Tibial artery (tissue), 4 donors: ENCODE measurements at places on chromosomes 13 and 19.
A peak's percentile ranks its signal among the peaks of the same experiment; 100 is the strongest.

GRCh38 chr13:28455580-28456194 lies 39.2 kb downstream of the FLT1 start:
- DNase-seq, result no peak
- peaks cover 16% of the 10 kb centered on the region for H3K4me1 ChIP-seq
- H3K27me3 ChIP-seq, result no peaks in the 10 kb centered on the region
- no peak overlapping the region for H3K27ac ChIP-seq
- no peak overlapping the region for H3K4me3 ChIP-seq
- H3K36me3 ChIP-seq, result no peaks in the 10 kb centered on the region

DNA sequence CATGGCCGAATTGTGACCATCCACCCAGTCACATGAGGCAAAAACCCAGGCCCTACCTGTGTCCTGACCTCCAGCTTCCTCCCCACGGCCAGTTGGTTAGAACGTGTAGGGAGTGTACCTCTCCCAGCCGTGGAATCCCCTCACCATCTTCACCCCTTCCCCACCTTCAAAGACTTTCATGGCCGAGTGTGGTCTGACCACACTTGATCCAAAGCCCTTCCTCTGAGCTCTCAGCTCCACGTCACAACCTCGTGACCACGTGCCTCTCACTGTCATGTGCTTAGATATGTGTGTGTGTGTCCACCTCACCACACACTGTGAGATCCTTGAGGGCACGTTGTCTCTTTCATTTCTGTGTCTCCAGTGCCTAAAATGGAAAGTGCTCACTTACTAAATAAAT lies 48.6 kb upstream of the UBE2L5 start:
- no peaks in the 10 kb centered on the region for H3K4me1 ChIP-seq
- no peaks in the 10 kb centered on the region for H3K27me3 ChIP-seq
- H3K27ac ChIP-seq, result no peak overlapping the region
- peak; percentile 46 for DNase-seq
- H3K36me3 ChIP-seq, result no peaks in the 10 kb centered on the region

DNA sequence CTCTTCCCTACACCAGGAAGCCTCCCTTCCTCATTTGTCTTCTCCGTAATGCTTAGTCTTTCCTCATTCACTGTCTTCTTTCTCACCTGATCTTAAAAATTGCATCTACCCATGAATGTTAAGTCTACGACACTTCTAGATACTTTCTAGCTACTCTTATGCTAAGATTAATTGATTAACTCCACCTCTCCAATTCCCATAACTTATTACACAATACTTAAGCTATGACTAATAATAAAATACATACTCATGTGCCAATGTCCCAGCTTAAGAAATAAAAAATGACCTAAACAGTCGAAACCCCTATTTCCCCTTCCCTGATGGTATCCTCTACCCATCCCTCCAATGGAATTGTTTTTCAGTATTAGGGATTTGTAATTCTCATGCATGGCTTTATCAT lies 22.8 kb upstream of the ZNF527 start:
- H3K27ac ChIP-seq, result no peak overlapping the region
- DNase-seq, result no peak
- no peak overlapping the region for H3K4me3 ChIP-seq
- peaks cover 87% of the 10 kb centered on the region for H3K36me3 ChIP-seq
- H3K27me3 ChIP-seq, result no peaks in the 10 kb centered on the region
- H3K4me1 ChIP-seq, result no peaks in the 10 kb centered on the region

DNA sequence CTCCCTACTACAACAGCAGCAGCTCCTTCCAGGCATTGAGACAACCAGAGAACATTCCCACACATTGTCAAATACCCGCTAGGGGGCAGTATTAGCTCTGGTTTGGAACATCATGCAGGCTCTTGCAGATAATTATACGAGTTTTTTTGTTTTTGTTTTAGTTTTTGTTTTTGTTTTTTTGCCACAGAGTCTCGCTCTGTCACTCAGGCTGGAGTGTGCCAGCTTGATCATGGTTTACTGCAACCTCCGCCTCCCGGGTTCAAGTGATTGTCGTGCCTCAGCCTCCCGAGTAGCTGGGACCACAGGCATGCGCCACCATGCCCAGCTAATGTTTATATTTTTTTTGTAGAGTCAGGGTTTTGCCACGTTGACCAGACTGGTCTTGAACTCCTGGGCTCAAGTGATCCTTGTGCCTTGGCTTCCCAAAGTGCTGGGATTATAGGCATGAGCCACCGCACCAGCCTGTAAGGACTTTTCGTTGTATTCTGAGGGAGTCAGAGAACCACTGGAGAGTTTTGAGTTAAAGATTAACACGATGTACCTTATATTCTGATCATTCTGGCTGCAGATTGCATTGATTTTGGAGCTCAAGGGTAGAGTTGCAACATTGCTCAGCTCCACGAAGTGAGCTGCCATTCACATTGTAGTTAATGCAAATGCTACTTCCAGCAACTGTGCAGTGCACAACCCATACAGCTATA lies 41.7 kb upstream of the CEACAM20 start:
- no peak overlapping the region for H3K27ac ChIP-seq
- DNase-seq, result no peak
- H3K36me3 ChIP-seq, result no peaks in the 10 kb centered on the region
- no peaks in the 10 kb centered on the region for H3K4me1 ChIP-seq

- no peak overlapping the region for H3K4me3 ChIP-seq
- no peak for DNase-seq
- H3K36me3 ChIP-seq, result no peaks in the 10 kb centered on the region
- peaks cover 5% of the 10 kb centered on the region for H3K4me1 ChIP-seq
Measured at GRCh38 chr13:99652141-99652540, 150.9 kb downstream of the TM9SF2 start.

GRCh38 chr19:16164222-16164890 lies 9.0 kb downstream of the CIB3 start:
- no peak for DNase-seq
- H3K4me3 ChIP-seq, result no peak overlapping the region
- peaks cover 9% of the 10 kb centered on the region for H3K27me3 ChIP-seq

- no peaks in the 10 kb centered on the region for H3K4me1 ChIP-seq
- H3K4me3 ChIP-seq, result no peak overlapping the region
- no peak overlapping the region for H3K27ac ChIP-seq
- no peaks in the 10 kb centered on the region for H3K36me3 ChIP-seq
Measured at GRCh38 chr13:66830940-66831716, 399.0 kb downstream of the PCDH9 start.

DNA sequence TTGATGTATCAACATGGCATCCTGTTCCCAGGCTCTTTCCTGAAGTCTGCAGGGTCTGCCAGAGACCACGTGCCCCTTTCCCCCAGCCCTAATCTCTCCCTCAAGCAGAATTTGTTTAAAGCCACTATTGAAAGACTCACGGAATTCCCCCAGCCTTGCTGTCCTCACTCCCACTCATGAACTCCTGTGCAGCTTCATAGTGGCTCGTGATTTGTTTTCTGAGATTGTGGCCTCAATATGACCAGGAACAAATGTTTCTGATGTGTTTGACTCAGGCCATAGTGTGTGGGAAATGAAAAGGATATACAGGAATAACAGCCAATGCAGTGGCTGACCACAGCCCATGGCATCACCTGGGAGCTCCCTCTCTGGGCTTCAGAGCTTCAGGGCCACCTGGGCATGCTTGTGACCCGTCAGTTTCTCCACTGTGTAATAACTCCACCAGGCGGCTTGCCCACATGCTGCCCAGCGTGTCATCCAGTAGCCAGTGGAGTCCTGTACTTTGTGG lies 8.1 kb upstream of the SERPINE3 start:
- DNase-seq, result no peak
- H3K4me1 ChIP-seq, result no peaks in the 10 kb centered on the region
- no peaks in the 10 kb centered on the region for H3K27me3 ChIP-seq
- H3K27ac ChIP-seq, result no peak overlapping the region
- no peak overlapping the region for H3K4me3 ChIP-seq

- H3K27me3 ChIP-seq, result no peaks in the 10 kb centered on the region
- DNase-seq, result no peak
- H3K27ac ChIP-seq, result no peak overlapping the region
- peaks cover 22% of the 10 kb centered on the region for H3K36me3 ChIP-seq
- H3K4me1 ChIP-seq, result no peaks in the 10 kb centered on the region
- H3K4me3 ChIP-seq, result no peak overlapping the region
Measured at GRCh38 chr19:45136507-45137178, 24.1 kb downstream of the NKPD1 start.

DNA sequence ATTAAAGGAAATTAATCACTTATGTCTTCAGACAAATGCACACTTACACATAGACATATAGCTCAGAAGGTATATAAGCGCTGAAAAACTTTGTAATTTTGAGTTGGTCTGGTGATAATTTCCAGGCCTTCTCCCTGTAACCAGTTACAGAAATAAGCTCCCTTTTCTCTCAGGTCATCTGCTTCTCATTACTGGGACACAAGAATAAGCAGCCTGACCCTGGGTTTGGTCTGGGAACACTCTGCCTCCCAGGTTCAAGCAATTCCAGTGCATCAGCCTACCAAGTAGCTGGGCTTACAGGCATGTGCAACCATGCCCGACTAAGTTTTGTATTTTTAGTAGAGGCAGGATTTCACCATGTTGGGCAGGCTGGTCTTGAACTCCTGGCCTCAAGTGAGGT lies 274.5 kb downstream of the LMO7 start:
- H3K4me3 ChIP-seq, result no peak overlapping the region
- no peak overlapping the region for H3K27ac ChIP-seq
- no peak for DNase-seq
- H3K27me3 ChIP-seq, result no peaks in the 10 kb centered on the region

DNA sequence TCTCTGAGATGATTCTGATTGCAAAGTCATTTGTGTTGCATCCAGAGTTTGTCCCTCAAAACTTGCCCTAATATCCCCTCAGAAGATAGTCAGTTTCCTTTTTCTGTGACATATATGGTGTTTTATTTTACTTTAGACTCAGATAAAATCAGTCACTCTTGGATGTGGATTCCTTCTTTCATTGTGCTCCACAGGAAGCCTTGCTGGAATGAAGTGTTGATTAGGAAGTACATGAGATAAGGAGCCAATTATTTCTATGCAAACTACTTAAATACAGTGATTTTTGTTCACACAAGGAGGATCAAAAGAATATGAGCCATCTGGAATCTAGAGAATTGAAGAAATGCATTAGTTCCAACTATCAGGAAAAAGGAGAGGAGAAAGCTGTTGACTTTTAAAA lies 107.6 kb upstream of the RXFP2 start:
- no peak overlapping the region for H3K27ac ChIP-seq
- H3K4me1 ChIP-seq, result no peaks in the 10 kb centered on the region
- H3K27me3 ChIP-seq, result no peaks in the 10 kb centered on the region
- H3K36me3 ChIP-seq, result no peaks in the 10 kb centered on the region
- no peak overlapping the region for H3K4me3 ChIP-seq

- peak overlapping the region; percentile 67 for H3K27ac ChIP-seq
- no peak for DNase-seq
- peak overlapping the region; percentile 77 for H3K4me3 ChIP-seq
- H3K4me1 ChIP-seq, result peaks cover 49% of the 10 kb centered on the region
- H3K36me3 ChIP-seq, result no peaks in the 10 kb centered on the region
Measured at GRCh38 chr19:1904860-1905109, 414 bp upstream of the ADAT3 start.

DNA sequence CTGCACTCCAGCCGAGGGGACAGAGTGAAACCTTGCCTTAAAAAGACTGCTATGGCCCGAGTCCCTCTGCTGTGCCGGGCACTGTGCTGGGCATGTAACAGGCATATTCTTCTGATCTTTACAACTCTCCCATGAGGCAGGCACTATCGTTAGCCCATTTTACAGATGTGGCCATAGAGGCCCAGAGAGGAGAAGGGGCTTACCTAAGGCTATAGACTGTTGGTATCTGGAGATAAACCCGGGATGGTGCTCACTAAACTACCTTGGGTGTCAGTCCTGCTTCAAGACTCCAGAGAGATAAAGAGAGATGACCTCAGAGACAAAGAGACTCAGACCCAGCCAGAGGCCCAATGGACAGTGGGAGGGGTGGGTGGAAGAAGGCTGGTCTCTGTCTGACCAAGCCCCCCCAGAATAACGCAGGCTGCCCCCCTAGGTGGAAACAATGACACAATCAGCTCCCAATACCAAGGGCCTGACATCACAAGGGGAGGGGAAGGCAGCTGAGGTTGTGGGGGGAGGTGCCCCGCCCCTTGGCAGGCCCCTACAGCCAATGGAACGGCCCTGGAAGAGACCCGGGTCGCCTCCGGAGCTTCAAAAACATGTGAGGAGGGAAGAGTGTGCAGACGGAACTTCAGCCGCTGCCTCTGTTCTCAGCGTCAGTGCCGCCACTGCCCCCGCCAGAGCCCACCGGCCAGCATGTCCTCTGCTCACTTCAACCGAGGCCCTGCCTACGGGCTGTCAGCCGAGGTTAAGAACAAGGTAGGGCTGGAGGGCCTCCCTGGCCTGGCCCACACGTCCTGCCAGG lies at the start of gene CNN1:
TSS of gene CNN1 (plus strand) at position 620 of the 805 bp plus-strand sequence. CDS start at position 697, 77 bp downstream.
- H3K27ac ChIP-seq, result peak within 1 kb of the TSS; percentile 98
- H3K27me3 ChIP-seq, result no peaks in the 10 kb centered on the region
- peak; percentile 85 for DNase-seq
- H3K36me3 ChIP-seq, result peaks cover 23% of the 10 kb centered on the region
- peak within 1 kb of the TSS; percentile 81 for H3K4me3 ChIP-seq

DNA sequence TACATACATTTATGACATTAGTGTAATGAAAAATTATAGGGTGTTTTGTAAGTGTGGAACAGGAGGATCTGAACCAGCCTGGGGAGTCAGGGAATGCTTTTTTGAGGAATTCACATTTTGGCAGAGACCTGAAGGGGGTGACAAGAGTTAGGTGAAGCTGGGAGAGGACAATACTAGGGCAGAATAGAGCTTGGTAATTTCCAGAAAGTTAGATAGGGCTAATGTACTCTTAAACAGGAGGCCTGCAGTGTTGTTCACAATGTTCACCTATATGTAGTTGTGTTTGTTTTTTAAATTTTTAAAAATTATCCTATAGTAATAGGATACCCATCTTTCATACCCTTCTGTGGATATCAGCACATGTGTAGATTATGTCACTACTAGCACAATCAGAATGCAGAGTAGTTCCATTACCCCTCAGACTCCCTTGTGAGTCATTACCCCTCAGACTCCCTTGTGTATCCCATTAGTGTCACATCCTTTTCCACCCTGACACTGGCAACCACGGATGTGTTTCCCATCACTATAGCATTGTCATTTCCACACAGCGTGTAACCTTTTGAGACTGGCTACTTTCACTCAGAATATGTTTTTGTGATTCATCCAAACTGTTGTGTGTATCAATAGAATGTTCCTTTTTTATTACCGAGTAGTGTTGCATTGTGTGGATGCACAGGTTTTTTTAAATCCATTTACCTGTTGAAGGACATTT lies 43.1 kb downstream of the PCCA start:
- DNase-seq, result no peak
- H3K4me3 ChIP-seq, result no peak overlapping the region
- no peak overlapping the region for H3K27ac ChIP-seq
- no peaks in the 10 kb centered on the region for H3K36me3 ChIP-seq
- H3K27me3 ChIP-seq, result no peaks in the 10 kb centered on the region

- no peaks in the 10 kb centered on the region for H3K36me3 ChIP-seq
- peak within 1 kb of the TSS; percentile 76 for H3K27ac ChIP-seq
- DNase-seq, result no peak
- H3K27me3 ChIP-seq, result no peaks in the 10 kb centered on the region
- H3K4me1 ChIP-seq, result no peaks in the 10 kb centered on the region
Measured at GRCh38 chr13:99307247-99307646, at the start of gene GPR183. GPR183 (minus strand) TSS chr13:99307399; CDS start chr13:99296145, 11,254 bp downstream.
